ENCODE measurements at places on chromosomes 16 and 17. TPM values are rescaled to one million over a fixed set of nuclear protein-coding genes. Genes with fewer than 3 reads are reported as not detected.

DNA sequence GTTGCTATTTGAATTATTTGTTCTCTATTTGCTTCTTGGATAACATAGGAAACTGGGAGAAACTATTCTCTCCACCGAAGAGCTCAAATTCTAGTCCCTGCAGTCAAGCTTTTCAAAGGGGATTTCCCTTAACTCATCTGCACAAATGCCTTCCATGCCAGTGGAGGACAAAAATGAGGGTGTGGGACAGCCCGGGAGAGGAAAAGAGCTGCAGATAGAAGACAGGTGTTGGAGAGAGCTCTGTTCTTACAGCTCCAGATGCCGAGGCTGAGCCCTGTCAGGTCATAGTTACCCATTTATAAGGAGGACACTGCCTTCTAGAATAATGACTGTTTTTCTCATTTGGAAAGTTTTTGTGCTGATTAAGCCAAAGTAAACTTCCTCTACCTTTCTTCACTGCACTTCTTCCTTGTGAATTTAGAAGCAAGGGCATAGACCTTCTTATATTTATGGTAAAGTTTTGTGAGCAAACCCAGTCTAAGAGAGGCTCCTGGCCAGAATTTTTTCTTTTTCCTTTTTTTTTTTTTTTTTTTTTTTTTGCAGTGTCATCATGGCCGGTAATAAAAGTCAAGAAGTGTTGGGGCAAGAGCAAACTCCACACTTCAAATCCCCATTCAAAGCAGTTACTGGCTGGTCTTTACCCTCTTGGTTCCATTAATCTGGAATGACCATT lies 177.2 kb downstream of the ABCC12 start:
- no peak for DNase-seq

DNA sequence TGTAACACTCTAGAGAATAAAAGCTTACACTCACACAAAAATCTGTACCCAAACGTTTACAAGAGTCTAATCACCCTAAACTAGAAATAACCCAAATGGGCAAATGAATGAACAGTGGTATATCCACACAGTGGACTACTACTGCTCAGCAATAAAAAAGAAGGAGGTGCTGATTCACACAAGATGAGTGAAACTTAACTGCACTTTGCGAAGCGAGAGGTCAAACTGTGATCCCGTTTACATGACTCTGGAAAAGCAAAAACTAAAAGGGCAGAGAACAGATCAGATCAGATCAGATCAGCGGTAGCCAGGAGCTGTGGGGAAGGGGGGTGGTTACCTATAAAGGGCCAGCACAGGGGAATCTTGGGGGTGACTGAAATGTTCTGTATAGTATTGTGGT lies 113.4 kb downstream of the TRIM37 start:
- no peak for DNase-seq

DNA sequence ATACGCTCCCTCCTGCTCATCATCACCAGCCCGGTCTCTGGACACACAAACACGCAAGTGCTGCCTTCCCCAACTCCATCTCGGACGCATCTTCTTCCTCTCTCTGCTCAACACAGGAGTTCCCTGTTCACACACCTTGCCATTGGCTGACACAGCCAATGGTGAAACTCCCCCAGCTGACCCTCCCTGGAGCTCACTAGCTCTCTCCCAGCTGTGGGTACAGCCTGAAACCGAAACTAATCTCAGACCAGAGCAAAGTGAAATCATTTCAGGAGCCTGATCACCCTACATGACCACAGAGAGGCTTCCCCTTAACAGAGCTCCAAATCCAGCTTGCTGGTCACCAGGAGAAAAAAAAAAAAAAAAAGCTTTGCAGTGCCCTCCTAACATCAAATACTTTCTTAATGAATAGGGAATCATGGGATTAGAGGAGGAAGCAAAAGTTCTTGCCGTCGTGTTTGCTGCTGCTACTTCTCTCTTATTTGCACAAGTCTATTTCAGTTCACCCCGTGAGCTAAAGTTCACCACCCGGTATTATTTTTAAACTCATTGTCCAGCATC lies 8.3 kb downstream of the CUEDC1 start:
- DNase-seq: peak; percentile 60

DNA sequence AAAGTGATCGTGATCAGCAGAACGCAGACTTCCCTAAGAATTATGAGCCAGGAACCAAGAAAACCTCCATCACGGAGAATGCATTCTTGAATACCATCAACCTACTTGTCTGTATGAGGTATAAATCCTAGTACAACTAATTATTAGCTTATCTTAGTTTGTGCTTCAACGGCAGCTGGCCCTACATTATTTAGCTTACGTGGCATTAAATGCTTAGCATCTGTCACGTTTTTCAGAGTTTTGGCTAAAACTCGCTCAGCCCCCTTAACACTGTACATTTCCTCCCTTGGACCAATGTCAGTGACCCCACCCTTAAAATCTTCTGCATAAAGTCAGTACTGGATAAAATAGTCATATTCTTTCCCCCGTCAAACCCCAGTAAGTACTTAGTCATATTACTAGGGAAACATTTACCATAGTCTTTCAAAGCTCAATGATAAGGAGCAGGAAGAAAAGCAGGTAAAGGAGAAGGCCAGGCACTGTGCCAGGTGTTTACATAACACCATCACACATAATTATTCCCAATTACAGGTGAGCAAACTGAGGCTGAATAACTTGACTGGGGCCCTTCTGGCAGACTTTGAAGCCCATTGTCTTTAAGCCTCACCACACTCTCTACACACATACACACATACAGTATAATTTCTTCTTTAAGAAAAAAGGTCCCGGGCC lies 16.6 kb upstream of the TXNDC11 start:
- DNase-seq: no peak

DNA sequence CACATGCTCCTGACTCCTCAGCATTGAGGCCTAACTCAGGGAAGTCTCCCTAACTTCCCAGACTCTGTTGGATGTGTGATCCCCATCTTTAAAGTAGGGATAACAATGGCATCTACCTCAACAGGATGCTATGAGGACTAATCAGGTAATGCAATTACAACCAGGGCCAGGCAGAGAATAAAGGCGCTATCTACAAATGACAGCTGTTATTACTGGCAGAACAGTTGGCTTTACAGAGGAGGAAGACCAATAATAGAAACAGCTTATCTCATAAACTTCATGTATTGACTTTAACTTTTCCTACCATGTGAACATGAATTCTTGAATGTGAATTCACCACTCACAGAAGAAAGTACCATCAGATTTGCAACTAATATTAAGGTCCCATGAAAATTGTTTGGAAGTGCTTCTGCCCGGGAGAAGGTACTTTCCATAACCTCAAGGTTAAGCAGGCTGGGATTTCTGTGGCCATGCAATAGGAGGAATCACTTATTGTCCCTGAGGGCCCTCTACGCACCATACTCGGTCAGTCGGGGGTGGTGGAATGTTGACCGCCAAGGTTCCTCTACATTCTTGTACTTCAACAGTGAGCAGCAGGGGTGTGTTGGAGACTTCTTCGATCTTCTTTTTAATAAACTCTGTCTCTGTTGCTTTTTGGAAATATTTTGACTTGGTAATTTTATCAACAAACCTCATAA lies 22.6 kb upstream of the ERN1 start:
- DNase-seq: no peak

GRCh38 chr16:31476303-31477219 lies 4.6 kb downstream of the TGFB1I1 start:
- peak; percentile 94 for DNase-seq

- no peak for DNase-seq
These were observed 68.8 kb downstream of the IL21R start for GRCh38 chr16:27470567-27471431.

- no peak for DNase-seq
These were observed 107.2 kb downstream of the PHKB start for GRCh38 chr16:47568351-47568750.

- peak; percentile 36 for DNase-seq
These were observed 10.7 kb upstream of the SLC16A5 start for GRCh38 chr17:75077072-75077495.

DNA sequence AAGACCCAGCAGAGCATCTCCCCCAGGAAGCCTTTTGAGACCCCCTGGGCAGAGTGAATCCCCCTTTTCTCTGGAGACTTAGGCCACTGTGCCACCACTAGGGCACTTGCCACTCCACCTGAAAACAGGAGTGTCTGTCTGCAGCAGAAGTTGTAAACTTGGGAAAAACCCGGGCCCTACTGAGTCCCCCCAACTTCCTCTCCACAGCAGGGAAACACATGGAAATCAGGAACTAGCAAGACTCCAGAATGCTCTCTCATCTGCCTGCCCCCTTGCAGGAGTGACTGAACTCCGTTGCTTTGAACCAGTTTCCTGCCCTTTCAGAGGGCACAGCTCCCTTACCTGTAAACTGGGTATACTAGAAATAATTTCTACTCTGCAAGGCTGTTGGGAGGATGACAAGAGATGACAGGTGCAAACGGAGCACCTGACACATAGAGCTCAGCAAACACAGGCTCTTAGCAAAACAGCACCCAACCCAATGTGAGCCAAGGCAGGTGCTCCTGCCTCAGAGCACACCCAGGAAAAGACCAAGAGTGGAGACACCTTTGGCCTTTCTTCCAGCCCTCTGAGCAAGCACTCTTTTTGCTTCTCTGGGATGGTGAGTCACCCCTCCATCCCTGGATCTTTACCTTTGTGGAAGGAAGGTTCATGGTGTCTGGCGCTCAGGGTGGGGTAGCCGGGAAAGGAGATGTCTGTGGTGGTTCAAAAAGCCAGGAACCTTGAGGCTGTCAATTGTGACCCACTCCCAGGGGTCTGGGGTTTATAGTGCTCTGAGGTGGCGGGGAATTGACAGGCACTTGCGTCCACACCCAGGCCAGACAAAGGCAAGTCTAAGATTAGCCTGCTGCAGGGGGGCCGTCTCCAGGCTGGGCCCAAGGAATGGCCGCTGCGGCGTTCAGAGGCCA lies at the start of gene HCRT:
Gene HCRT (minus strand): TSS at position 740 of the 908 bp plus-strand sequence. CDS start 87 bp downstream, at position 653.
- no peak for DNase-seq

DNA sequence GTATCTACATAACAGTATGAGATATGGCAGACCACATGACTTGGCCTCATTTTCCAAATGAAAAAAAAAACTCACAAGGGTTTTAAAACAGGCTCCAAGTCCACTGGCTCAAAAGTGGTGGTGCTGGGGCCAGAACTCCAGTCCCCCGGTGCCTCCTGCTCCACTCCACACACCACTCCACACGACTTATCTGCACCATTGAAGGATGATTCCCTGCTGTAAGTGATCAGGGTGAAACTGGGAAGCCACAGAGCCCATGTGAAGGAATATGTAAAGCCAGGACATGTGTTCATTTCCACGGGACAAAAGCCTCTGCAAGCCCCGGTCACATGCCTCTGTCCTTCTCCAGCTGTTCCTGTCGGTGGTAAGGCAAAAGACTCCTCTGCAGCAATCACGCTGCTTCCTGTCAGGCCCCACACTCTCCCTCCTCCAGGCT lies 97.2 kb downstream of the ZNF18 start:
- DNase-seq: no peak

- DNase-seq: no peak
These were observed 1.8 kb downstream of the KRT23 start for GRCh38 chr17:40935624-40936023.

GRCh38 chr16:81567987-81568748 lies 123.6 kb downstream of the CMIP start:
- DNase-seq: peak; percentile 13

- DNase-seq: no peak
These were observed 11.0 kb upstream of the KRT19 start for GRCh38 chr17:41539071-41539492.

DNA sequence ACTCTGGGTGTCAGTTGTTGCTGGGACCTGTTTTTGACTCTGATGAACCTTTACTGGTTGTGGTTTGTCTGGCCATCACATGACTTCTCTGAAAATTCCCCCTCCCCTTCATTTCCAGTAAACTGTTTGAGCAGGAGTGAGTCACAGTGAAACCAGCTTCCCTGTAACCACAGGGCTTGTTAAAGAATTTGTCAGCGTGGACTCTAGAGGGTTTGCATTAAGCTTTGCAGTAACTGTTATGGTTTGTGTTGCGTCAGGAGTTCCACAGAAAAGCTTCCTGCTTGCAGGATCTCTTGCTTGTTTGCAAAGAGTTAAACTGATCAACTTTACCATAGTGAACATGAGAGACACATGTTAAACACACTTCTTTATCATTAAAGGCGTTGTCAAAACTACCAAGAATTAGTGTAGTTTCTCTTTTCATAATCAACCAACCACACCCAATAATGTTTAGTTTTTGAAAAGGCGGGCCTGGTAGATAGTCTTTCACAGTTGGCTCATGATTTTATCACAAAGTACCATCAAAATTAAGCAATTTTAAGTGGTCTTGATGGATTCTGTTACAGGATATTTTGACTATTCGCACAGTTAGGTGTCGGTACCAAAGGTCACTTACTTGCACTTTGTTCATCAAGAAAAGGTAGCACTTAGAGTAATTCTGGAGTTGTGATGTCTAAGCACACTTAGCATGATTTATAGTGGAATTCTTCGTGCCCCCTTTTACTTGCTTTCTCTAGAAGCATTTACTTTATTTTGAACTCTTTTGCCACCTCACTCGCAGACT lies 79.3 kb downstream of the VMP1 start:
- peak; percentile 30 for DNase-seq

DNA sequence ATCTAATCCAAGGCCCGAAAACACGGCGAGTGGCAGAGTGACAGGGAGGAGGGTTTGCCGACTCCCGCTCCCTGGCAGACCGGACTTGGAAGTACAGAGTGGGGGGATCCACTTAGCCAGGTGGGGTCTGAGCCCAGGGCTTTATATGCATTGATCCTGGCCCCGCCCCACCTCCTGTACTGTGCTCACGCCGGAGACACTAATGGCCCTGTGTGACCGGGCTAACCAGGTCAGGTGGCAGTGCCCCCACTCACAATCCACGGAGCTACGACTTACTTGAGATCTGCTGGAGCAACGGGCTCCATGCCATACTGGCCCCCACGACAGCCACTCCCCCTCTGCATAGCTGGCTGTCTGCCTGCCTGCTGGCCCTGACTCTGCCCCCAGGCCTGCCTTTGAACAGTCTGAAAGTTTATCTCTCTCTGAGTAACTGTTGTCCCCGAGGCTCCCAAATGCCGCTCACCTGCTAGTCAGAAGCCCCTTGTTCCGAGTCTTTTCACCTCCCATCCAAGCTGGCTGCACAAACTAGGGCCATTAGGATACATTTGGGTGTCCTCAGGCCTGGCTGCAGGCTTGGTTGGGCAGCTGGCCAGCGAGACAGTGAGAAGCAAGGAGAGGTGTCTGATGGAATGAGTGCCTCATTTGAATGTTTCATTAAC lies 28.0 kb downstream of the CACNA1G start:
- DNase-seq: peak; percentile 95

Gene SALL1
- total RNA-seq: 41.5 TPM

Gene GSPT1
- total RNA-seq: 74.5 TPM

Gene OR3A3
- not detected for total RNA-seq

Gene OTOP3
- not detected for total RNA-seq

Gene FBXW10
- 0.78 TPM for total RNA-seq

Gene PHOSPHO1
- total RNA-seq: 1.7 TPM

Gene MMP2
- total RNA-seq: 222 TPM

Gene SSTR5
- not detected for total RNA-seq

Gene CDRT15
- not detected for total RNA-seq

Gene VMO1
- total RNA-seq: 1.8 TPM

Gene JPH3
- 0.29 TPM for total RNA-seq

Gene TM4SF5
- total RNA-seq: not detected

All from thyroid gland (tissue), 4 donors.